T47D (cell line): ENCODE measurements at places on chromosomes 6 and 20.

GRCh38 chr6:22954749-22955385 is 385.5 kb downstream of the HDGFL1 start:
- no peak for DNase-seq

GRCh38 chr6:105874835-105875626 is 211.1 kb upstream of the PRDM1 start:
- no peak for DNase-seq

- no peak for DNase-seq
These were observed 31.7 kb downstream of the WRNIP1 start for GRCh38 chr6:2796861-2797260.

- DNase-seq = no peak
These were observed 200.0 kb upstream of the SGK1 start for GRCh38 chr6:134517868-134518267.

GRCh38 chr6:162497389-162497788 is 230.2 kb downstream of the PRKN start:
- DNase-seq = no peak

DNA sequence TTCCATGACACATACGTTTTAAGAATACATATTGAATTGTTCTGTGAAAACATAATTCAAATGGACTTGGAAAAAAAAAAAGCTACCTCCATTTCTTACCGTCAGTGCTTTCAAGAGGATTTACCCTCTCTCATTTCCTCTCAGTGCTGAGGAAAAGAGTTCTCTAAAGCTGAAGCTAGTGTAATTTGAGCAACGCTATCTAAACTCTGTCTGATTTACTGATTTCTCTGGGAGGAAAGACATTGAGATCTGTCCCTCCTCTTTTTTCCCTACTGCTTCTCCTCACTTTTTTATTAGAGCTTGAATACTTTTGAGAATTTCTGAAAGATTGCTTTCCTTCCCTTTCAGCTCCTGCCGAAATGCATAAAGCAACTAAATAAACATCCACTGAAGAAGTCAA is 41.2 kb upstream of the GRIK2 start:
- no peak for DNase-seq

DNA sequence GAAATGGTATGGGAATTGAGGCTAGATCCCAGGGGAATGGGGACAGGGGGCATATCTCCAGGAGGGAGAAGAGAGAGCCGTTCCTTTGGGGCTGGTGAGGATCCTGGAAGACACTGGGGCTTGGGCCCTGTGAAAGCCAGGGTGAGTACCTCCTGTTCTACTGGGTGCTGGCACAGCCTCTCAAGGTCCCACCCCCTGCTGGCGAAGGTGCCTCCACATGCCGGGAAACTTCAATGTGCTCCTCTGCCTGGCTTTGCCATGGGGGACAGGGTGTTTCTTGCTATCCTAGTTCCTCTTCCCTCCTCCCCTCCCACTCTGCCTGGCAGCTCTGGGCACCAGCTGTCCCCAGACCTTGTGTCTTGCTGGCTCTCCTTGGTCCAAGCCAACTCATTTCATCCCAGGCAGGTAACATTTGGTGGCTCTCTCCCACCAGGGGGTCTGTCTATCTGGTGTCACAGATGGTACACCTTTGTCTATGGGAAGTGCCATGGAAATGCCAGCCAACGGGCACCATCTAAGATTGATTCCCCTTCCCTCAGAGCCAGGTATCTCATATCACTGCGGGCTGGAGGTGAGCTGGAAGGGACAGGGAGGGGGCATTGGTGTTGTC is 56.8 kb downstream of the MDGA1 start:
- no peak for DNase-seq

DNA sequence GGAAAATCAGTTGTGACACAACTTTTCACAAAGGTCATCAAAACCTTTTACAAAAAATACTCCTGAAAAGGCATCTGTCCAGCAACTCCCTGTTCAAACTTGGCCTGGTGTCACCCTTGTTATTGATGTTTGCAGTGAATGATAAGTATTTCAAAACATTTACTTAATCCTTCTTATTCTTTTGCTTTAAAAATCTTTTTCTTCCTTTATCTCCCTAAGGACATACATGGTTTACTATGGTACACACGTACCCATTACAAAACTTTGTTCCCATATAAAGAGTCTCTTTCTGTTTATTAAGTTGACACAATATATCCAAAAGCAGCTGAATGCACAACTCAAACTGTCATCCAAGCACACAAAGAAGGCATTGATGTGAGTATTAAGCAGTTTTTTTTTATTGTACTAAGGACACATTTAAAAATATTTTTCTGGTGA is 17.5 kb downstream of the GSTA2 start:
- no peak for DNase-seq

GRCh38 chr6:91562955-91563354 is 976.1 kb upstream of the MAP3K7 start:
- DNase-seq = no peak

- no peak for DNase-seq
These were observed 33.1 kb upstream of the MLN start for GRCh38 chr6:33836806-33837469.

- no peak for DNase-seq
These were observed 67.1 kb downstream of the HDGFL1 start for GRCh38 chr6:22636452-22636851.

GRCh38 chr20:49285233-49285668 is 7.4 kb upstream of the ZNFX1 start:
- DNase-seq = no peak

- DNase-seq = no peak
These were observed 30.7 kb downstream of the SSR1 start for GRCh38 chr6:7282097-7282906.

- no peak for DNase-seq
These were observed 28.0 kb upstream of the DACT2 start for GRCh38 chr6:168347615-168348014.

GRCh38 chr6:131043902-131044447 is 19.1 kb downstream of the EPB41L2 start:
- DNase-seq = no peak

DNA sequence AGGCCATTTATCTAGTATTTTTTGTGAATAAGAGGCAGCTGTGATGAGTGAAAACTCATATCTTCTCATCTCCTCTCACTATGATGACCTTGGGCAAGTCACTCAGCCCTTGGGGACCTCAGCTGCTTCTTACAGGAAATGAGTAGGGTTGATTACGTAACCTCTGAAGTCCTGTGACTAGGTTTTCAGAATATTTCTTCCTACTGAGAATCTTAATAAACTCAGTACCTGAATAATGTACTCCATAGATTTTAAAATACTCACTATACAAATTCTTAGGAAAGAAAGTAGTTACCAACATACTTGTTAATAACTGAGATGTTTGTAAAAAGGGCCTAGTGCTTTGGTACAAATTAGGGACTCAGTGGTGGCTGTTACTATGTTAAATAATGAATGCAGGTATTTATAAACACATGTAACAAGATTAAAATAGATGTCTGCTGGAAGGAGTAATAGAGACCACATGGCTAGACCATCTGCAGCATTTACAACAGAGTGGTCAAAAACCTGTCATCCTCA is 60.9 kb downstream of the RPRD1B start:
- DNase-seq = no peak

DNA sequence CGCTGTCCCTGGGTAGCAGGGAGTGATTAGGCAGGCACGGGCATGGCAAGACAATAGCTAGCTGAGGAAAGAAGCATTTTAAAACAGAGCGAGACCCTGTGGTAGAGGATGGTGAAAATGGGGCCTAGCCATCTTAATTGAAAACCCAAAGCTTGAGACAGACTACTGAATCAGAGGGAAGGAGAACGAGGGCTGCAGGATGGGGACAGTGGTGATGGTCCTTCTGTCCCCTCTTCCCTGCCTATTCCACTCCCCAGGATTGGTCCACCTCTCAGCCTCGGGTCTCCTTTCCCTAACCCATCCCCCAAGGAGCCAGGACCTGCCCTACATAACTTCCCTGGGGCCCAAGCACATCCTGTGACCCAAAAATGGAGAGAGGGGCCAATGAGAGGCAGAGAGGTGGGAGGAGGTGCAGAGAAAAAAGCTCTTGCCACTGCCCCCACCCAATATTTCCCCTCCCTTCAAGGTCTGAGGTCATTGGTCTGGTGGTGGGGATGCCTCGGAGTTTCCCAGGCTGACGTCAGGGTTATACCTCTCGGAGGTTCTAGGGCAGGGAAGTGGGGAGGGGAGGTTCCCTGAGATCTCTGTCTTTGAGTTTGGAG is 884 bp upstream of the CUTA start:
- peak; percentile 25 for DNase-seq

DNA sequence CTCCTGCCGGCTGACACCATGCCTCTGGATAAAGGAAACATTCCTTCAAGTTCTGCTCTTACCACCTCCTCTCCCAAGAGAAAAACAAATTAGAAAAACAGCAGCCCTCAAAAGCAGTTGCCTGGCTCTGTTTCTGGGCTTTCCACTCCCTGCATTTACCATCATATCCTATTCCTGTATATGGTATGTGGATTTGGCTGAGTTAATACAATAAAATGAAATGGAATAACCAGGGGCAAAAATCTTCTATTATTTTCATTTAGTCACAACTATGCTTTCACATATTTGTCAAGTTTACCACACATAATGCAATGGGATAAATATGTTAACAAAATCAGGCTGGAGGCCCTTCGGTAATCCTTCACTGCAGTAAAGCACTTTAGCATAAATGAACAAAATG is 34.3 kb downstream of the COL12A1 start:
- no peak for DNase-seq

- no peak for DNase-seq
These were observed 90.0 kb downstream of the PLG start for GRCh38 chr6:160791981-160792418.

GRCh38 chr6:81534934-81535465 is 217.5 kb downstream of the TENT5A start:
- DNase-seq = peak; percentile 10

DNA sequence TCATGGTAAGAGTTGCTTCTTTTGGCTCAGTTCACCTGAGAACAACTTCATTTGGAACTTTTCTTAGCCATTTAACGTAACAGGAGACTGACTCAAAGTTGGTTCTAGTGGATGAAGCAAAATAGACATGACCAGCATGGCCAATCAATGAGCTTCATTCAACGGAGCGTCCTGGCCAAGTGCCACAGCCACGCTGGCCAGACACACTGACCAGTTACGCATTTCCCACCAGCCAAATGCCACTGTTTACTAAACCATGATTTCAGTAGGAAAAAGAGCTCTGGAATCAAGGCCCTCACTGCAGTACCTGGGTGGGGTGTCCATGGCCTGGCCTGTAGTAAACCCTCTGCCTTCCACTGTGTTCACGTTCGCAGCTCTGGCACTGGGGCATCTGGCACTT is 80.4 kb downstream of the POPDC3 start:
- no peak for DNase-seq

DNA sequence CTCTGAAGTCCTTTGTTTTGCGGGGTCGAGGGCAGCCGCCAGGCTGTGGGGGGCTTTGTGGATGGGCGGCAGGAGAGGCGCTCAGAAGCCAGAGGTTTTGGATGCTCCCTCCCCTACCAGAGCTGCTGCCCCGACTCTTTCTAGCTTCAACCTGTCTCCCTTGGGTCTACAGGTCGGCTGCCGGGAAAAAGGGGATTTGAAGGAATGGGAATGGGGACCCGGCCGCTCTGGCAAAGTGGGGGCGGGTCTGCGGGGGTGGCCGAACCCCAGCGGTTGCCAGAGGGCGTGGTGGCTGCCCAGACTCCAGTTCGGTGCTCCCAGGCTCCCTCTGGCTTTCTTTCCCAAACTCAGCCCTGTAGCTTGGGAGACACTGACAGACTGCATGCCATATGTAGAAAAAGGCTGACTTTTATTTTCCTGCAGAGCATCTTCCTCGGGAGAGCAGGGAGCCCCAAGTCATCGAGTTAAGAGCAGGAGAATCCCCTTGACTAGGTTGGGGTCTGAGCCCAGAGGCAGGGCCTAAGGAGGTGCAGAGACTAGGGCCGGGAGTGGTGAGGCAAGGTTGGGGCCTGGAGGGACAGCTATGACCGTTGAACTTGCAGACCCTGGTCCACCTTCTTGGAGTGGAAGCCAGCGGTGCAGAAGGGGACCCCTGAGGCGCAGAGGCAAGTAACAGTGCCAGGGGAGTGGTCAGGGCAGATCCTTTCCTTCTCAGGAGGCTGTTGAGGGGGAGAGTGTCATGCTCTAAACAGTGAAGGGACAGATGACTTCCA is 1.4 kb upstream of the PPP1R18 start:
- no peak for DNase-seq

GRCh38 chr6:89745716-89746115 is 73.9 kb downstream of the MDN1 start:
- DNase-seq = no peak

GRCh38 chr6:64807785-64808184 is 899.2 kb downstream of the EYS start:
- no peak for DNase-seq
